ENCODE measurements at places on chromosomes 3 and 15.

- DNase-seq, result peak; percentile 25
These were observed 227.8 kb upstream of the CTNNB1 start for GRCh38 chr3:40971191-40972168.

DNA sequence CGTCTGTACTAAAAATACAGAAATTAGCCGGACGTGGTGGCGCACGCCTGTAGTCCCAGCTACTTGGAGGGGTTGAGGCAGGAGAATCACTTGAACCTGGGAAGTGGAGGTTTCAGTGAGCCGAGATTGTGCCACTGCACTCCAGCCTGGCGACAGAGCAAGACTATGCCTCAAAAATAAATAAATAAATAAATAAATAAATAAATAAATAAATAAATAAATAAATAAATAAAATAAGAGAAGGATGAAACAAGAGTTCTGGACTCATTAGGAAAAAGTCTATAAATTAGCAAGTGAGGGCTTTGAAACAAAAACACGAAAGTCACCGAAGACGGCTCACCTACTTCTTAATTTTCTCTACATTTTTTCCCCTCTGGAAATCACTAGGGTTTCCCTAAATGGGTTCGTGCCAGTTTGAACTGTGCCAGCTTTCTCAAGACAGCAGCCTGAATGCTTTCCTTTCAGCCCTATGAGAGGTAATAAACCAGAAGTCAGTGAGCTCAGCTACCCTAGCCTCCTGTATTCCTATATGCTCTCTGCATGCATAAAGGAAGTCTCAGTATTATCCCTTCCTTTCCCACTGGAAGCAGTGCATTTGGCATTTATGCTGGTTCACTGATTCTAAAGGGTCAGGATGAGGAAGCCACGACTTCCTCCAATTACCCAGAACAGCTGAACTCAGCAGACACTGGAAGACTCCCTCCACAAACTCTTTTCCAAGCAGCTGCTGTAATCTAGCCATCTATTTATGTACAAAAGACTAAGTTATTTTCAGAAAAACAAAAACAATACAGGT lies 266.9 kb downstream of the ZBBX start:
- no peak for DNase-seq

- no peak for DNase-seq
These were observed 327.7 kb upstream of the NAALADL2 start for GRCh38 chr3:174531262-174531982.

DNA sequence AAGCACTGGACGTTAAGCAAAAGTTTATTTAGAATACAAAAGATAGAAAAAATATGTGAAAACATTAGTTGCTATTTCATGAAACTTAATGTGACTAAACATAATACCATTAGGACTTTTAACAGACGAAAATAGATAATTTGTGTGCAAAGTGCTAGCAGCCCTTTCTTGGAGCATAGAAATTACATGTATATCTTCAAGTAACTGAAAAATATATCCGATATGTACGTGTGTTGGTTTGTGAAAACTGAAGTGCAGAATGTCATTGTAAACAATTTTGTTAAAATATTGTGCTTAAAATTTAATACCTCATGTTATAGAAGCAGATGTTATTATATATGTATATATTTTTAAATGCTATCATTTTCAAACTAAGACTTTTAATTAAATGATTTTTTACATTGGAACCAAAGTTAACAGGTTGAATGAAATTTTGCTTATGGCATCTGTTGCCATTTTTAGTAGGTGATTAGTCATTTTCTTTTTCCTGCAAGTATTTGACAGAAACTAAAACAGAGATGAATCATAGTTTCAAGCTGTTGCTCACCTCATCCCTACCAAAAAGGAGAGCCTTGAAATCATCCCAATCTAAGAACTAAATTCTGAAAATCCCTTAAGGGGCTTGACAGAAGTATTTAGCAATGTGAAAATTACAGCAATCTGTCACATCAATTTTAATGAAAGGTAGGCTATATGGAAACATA lies 334.8 kb downstream of the NAALADL2 start:
- DNase-seq, result no peak

GRCh38 chr15:66713843-66714508 lies 11.9 kb downstream of the SMAD6 start:
- DNase-seq, result no peak

DNA sequence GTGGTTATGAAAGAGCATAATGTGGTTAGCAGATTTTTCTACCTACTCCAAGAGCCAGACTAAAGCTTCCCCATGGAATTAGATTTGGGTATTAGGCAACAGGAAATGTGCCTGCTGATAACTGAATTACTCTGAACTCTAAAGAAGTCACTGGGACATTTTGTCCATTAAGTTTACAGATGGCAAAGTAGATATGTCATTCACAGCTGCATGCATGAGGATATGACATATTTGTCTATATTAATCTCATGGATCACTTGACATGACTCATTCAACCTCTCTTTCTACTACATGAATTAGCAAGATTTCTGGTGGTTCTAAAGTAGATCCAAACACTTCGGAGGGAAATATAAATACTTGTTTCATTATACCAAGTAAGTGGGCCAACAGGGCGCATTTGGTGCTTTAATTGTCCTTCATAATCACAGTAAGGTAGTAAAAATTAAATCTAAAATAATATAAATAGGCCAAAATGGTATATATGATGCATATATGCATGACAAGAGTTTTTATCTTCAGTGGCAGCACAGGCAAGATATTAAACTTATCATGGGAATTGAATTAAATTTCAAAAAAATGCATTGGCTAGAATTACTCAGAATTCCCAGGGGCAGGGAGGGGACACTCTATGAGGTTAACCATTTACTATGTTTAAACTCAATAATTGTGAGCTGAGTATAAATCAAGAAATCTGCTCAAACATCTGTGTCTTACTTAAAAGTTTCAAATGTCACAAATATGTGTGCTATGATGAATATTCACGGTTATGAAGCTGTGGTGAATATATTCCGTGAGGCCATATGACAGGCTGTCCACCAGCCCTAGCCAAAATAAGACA lies 365.3 kb upstream of the KCNMB2 start:
- no peak for DNase-seq

- DNase-seq, result no peak
These were observed 8.0 kb downstream of the SH3BP5 start for GRCh38 chr3:15324379-15324808.

DNA sequence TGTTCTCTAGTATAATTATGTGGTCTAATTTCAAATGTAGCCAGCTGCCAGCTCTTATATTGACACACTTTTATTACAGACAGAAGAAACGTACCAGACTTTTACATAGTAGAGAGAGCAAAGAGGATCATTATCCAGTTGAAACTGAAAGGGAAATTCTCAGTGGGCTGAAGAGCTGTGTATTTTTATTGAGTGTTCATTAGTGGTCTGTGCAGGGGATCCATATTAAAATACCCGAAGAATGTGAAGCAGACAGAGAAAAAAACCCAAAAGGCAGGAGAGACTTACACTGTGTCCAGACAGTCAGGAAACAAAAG lies 41.3 kb downstream of the MYRIP start:
- DNase-seq, result no peak

- no peak for DNase-seq
These were observed 46.9 kb downstream of the ARHGEF3 start for GRCh38 chr3:56754741-56755417.

DNA sequence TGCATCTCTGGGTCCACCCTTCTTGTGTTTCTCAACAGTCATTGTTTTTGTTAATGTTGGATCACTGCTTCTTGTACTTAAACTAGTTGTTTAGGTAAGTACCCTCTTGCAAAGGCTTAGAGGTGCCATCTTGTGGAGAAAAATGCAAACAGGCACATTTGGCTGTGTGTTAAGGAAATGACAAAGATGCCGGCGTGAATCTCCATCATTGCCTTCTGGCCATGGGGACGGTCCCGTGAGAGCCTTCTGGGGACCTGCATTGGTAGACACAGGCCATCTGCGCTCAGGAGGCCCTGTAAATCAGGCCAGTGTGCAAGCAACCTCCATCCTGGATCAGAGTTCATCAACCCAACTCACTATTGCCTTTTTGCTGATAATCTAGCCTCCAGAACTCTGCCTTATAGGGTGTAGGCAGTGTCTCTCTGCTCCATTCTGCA lies 158.6 kb upstream of the NR2E3 start:
- no peak for DNase-seq

- DNase-seq, result no peak
These were observed 295.5 kb downstream of the PLOD2 start for GRCh38 chr3:145865399-145866018.

- DNase-seq, result peak; percentile 21
These were observed 26.8 kb upstream of the CSTA start for GRCh38 chr3:122298239-122298638.

GRCh38 chr15:52677593-52678467 lies 1.4 kb downstream of the ATOSA start:
- DNase-seq, result no peak

DNA sequence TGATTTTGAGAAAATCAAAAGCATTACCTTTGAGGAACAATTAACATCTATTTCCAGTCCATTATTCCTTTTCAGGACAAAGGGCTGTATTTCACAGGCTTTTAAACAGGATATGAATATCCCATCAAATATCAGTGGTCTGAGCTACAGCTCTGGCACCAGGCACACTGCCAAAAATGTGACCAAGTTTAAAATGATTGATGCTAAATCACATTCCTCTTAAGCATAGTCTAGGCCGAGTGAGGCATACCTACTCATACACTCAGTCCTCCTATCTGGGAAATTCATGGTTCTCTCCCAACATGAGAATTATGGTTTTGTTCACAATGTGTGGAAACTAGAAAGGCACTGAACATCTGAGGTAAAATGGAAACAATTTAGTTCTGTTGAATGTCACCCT lies 683.5 kb downstream of the TUSC7 start:
- no peak for DNase-seq

- DNase-seq, result no peak
These were observed 204.7 kb downstream of the TBL1XR1 start for GRCh38 chr3:176992565-176992964.

Measured in GM12892 (cell line).